Right ventricle myocardium superior (tissue), 1 donor: ENCODE measurements at places on chromosomes 2 and 18.
A peak's percentile ranks its signal among the peaks of the same experiment; 100 is the strongest.

- DNase-seq = no peak
Measured at GRCh38 chr2:14902953-14903352, 270.4 kb downstream of the LRATD1 start.

- no peak for DNase-seq
Measured at GRCh38 chr2:100110614-100111000, 31.8 kb downstream of the AFF3 start.

DNA sequence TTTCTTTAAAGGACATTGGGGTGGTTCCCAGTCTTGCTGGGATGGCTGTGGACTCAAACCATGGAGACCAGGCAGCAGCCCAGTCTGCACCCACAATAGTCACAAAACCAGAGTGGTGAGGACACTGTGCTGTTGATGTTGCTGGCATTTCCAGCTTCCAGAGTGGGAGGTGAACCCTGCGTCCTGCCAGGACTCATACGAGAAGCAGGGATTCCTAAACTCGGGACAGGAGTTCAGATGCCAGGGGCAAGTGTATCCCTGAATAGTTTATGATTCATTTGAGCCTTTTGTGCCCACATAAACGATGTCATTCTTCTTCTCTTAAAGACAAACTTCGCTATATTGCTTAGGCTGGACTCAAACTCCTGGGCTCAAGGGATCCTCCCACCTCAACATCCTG, 62.8 kb downstream of the TCF7L1 start:
- DNase-seq = no peak

DNA sequence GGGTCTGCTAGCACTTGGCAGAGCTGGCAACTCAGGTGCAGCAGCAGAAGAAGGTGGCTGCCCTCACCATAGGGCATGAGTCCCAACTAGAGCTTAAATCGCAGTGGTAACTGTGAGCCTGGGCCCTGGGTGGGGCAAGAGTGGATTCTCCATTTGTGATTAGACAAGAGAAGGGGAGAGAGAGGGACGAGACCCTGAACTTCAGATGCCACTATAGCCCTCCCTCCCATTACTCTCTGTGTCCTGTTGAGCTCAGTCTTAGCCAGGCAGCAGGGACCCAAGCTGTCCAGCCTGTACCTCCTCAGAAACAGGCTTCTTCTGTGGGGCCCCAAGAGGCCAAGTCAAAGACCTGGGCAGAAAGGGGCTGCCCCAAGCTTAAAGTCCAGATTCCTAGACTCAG, 69.7 kb upstream of the B3GNT7 start:
- DNase-seq = no peak

DNA sequence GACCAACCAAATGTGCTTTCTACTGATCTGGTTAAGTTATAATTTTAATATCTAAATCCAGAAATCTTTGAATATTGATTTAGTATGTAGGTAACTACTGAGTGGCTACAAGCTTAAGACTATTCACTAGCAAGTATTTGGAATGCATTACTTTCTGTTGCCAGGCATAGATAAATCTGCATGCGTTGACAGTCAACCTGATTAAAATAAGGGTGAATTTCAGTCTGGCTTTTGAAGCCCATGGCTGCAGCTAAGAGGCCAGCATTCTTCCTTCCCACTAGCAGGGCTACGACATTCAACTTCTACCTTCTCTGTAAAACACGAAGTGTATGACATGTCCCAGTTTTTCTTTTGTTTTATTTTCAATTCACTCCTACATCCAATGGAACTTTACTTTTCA, 340.6 kb downstream of the EPHA4 start:
- no peak for DNase-seq

DNA sequence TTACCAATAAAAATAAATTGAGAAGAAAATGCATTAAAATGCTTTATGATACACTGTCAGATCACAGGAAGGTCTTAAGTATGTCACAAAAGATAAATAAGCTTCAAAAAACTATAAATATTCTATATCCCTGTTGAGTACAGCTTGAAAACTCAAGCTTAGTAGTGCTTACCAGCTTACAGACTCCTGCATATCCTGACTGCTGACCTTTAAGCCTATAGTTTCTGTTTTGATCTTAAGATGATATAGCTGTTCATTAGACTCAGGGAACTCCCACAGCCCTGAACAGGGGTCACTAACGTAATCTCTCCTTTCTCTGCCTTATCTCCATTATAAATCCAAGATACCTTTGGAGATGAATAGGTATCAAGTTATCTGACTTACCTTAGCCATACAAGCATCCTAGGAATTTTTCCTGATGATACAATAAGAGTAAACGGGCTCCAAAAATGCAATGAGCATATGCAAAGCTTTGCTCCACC, 93.7 kb upstream of the RBBP8 start:
- DNase-seq = no peak

- DNase-seq = no peak
Measured at GRCh38 chr2:202018950-202019349, 14.7 kb upstream of the FZD7 start.

DNA sequence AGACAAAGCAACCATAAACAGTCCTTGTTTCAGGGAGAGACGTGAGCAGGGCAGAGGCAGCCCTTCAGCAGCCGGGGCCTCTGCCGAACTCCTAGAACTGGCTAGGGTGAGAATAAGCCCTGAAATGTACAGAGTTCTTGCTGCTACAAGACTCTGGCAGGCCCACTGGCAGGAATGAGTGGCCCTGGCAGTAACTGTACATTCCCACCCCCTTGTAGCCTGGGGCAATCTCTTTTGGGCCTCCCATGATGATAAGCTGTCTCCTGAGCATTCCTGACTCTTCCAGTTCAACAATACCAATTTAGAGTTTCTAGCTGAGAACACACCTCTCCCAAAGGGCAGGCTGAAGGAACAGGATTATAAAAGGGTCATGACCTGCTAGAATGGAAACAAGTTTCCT, 54.3 kb downstream of the HAUS1 start:
- no peak for DNase-seq

DNA sequence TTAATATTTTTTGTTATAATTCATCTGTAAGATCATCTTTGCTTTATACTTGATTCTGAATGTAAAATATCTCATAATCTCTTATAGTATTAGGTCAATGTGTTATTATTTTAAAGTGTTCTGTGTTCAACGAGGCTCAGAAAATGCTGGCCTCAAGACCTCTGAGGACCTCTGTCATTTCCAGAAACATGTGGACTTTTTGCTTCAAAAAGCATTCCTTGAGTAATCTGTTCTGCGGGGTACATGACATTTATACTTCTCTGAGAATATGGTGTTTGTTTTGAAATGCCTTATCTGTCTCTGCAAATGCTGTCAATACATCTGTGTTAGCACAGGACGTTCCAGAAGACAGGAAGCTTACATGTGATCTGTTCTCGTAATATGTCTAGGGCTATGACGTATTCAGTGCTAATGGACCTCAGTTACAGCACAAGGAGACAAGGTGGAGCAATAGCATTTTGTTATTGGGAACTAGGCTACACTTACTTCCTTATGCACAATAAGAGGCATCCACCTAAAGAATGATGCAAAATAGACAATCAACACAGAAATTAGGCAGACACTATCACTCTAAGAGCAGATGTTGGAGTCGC, 37.6 kb upstream of the IL1RL1 start:
- no peak for DNase-seq

- DNase-seq = no peak
Measured at GRCh38 chr2:42150159-42150558, 19.0 kb upstream of the EML4 start.

GRCh38 chr2:36792951-36793350, 96.4 kb downstream of the VIT start:
- no peak for DNase-seq

DNA sequence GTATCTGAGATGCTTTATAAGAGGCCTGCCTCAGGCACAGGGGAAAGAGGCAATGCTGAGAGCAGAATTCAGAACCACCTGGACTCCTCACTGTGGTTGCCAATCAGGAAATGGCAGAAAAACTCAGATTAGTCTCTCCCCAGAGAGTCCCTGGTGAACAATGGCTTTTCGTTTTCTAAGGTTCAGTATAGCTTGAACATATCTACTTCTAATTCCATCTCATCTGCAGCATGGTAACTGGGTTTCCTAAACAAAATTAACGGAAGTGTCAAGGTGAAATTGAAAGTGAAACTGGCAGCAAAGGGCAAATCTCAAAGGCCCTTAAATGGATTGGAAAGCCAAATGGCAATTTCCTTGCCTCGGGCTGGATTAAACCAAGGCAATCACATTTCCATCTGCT, 480.2 kb upstream of the ACVR2A start:
- no peak for DNase-seq

- DNase-seq = no peak
Measured at GRCh38 chr2:45890819-45891218, 239.3 kb downstream of the PRKCE start.

DNA sequence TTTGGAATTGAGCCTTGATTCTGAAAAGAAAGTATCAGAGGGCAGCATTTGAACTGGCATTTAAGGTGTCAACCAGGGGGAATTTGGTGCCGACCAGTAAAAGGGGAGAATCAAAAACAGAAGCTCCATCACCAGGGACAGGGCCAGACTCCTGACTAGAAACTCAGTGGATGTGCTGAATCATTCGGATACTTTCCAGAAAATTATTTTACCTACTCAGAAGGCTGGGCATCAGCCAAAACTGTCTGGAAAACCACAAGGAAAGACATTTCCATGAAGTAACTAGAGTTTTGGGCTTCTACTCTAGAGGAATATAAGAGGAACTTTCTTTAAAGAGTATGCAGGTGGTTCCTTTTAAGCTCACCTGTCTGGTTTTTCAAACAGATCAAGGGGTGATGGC, 756.6 kb downstream of the RNF144A start:
- DNase-seq = no peak

GRCh38 chr2:96265349-96265839, 403 bp downstream of the TMEM127 start:
- DNase-seq = no peak

GRCh38 chr2:42925742-42926433, 133.5 kb upstream of the HAAO start:
- peak; percentile 80 for DNase-seq

- no peak for DNase-seq
Measured at GRCh38 chr18:55264108-55264507, 304.8 kb upstream of the CCDC68 start.

DNA sequence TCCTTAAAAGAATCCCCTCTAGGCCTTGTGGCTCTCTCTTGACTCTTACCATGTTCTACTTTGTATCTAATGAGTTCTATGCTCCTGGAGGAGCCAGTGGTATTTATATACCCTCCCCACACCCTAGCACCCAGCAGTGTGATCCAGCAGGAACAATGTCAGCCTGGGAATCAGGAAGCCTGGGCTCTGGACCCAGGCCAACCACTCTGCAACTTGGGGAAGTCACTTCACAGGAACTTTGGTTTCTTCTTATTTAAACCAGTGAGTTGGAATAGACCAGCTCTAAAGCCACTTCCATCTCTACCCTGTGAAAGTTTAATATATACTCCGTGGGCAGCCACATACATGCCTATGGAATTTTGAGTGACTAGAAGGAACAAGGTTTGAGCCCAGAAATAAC, 11.6 kb upstream of the SPTBN1 start:
- peak; percentile 71 for DNase-seq

- DNase-seq = no peak
Measured at GRCh38 chr2:111182121-111182520, 61.4 kb downstream of the BCL2L11 start.

DNA sequence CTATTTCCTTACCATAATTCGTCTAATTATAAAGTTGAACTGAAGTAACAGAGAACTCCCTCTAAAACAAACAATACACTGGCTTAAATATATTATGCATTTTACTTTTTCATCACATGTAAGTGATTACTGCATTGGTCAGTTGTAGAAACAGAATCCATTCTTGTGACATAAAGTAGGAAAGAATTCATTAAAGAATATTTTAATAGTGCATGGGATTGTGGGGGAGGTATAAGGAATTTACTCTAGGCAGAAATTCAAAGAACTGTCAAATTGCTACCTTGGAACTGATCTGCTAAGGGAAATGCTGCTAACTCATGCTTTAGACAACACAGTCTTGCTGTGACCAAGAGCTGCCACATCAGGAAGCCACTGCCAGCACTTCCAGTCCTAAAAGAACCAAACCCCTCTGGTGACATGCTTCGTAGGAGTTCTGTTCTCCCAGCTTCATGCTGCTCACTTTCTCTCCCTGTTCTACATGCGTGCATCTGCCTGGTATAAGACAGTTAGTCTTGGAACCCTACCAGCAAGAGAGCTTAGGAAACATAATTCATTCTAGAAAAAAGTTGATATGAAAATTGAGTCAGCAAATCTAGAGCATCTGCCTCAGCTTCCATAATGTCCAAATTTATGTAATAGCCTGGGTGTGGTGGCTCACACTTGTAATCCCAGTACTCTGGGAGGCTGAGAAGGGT, 1137.6 kb upstream of the NXPH2 start:
- DNase-seq = no peak

DNA sequence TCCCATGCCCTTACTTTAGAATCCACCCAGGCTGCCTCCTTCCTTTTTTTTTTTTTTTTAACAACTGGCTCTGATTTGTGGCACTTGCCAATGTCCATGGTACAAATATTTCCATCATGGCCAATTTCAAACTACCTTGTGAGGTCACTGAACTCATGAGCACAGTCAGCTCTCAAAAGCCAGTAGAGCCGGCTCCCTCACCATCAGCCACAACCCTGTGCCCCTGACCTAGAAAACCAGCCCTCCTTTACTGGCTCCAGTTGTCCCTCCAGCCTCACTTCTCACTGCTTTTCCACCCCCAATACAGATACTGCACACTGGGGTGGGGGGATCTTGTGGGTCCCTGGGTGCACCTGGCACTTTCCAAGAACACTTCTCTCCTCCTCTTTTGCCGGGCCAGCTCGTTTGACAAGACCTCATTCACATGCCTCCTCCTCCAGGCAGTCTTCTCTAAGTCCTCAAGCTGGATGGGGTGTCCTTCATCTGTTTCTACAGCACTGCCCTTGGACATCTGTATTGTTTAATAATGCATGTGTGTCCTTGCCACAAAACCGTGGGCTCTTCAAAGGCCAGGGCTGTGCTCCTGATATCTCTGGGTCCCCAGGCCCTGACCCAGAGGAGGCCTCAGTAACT, 35.5 kb downstream of the SDC1 start:
- no peak for DNase-seq

- DNase-seq = no peak
Measured at GRCh38 chr2:169718930-169719504, 14.6 kb upstream of the KLHL23 start.

DNA sequence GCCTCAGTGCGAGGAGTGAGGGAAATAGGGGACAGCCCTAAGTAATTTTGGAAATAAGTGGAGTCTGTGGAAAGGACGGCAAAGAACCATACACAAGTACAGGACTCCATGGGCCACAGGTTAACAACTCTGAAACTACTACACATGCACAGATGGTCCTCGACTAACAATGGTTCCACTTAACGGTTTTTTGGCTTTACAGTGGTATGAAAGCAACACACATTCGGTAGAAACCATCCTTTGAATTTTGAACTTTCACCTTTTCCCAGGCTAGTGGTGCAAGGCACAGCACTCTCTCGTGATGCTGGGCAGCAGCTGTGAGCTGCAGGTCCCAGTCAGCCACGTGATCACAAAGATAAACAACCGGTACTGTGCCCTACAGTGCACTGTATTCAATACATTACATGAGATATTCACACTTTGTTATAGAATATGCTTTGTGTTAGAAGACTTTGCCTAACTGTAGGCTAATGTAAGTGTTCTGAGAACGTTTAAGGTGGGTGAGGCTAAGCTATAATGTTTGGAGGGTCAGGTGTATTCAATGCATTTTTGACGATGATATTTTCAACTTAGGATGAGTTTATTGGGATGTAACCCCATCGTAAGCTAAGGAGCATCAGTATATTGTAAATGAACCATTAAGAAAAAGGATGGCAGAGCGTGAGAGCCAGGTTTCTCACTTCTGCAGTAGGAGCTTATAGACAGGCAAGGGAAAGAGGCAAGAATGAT, 44.6 kb downstream of the TBC1D8 start:
- no peak for DNase-seq
